Posterior vena cava (tissue), 2 donors: ENCODE measurements at places on chromosomes 6 and 20. TPM values are rescaled to one million over a fixed set of nuclear protein-coding genes. Genes with fewer than 3 reads are reported as not detected.

DNA sequence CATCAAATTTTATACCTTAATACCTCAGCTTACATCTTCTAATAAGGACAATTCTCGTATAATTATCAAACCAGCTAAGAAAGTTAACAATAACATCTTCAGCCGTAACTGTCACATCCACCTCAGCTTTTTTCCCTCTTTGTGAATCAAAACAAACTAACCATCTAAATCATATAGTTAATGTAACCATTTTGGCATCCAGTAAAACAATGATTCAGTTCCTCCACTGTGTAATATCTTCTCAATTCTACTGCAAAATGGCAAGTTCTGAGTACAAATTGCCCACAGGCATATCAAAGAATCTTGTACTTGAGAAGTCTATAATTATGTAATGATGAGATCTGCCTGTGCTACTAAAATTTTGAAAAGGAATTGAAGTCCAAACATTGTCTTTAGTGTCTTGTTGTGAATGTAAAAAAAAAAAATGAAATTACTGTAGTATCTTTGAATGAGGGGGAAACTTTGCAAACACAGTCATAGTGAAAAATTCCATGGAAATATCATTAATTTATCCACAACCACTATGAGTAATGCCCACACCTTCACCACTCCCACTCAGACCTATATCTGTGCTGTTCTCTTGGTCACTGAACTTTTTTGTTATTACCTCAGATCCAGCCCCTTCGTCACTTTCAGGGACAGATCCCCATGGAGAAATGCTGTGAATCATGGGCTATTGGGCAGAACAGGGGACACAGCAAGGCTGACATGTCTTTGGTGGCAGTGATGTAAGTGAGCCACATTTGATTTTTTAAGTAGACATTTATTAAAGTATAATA lies 178.6 kb upstream of the RAB32 start:
- DNase-seq = no peak

DNA sequence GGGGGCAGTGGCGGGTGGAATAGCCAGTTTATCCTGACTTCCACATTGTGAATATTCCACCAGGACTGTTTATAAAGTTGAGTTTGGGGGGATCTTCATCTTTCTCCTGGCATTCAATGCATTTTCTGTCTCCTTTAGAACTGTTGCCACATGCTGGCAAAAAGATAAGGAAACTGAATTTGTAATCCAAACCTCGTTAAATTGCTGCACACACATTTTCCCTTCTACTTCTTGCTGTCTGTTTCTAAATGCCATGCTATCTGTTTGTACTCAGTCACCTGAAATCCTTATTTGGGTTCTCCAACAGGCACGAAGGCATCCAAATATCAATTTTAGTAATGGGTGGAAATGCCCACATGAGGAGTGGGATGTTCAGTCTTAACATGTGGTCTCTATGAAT lies 180.2 kb upstream of the CCN2 start:
- no peak for DNase-seq

- no peak for DNase-seq
These were observed 175.4 kb downstream of the IBTK start for GRCh38 chr6:82072121-82072521.

DNA sequence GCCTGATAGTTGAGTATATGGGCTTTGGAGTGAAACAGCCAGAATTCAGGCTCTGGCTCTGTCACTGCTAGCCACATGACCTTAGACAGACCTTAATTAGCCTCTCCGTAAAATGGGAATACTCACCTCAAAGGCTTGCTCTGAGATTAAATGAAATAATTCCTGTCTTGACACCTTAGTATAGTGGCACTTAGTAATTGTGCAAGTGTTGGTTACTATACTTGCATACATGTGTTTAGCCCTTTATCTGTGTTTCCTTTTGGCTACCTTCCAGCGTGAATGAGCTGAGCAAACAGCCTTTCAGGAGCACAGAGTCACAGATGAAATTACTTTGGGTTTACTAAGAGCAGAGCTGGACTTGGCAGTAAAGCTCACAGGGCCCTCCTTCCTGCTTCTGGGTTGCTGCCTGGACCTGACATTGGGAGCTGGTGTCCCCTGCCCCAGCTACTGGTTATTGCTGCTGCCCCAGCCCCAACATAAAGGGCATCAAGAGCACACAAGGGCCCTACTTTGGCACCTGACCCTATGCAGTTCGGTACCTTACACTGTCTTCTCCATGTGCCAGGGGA lies 32.8 kb downstream of the CD164 start:
- no peak for DNase-seq

- DNase-seq = no peak
These were observed 182.7 kb upstream of the SALL4 start for GRCh38 chr20:51985013-51985415.

DNA sequence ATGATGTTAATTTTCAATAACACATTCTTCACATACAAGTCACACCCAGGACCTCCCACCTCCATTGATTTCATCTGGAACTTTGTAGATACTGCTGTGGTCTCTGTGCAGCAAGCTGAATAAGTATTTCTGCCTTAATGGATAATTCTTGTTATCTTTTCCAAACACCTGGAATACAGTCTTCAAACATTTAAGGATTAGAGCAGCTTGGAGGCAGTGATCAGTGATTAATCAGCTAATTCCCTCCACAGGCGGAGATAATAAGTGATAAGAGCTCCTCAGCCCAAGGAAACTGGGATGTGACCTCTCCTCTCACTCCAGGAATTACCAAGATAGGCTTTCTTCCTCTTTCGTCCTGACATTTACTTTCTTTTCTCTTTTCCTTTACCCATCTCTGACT lies 110.7 kb downstream of the FIG4 start:
- no peak for DNase-seq

SLC25A27 gene
- 14.9 TPM for total RNA-seq

B3GAT2 gene
- not detected for total RNA-seq

SAMD5 gene
- 1.9 TPM for total RNA-seq

OCSTAMP gene
- total RNA-seq = not detected

SKIC2 gene
- total RNA-seq = 41.6 TPM

CTCFL gene
- not detected for total RNA-seq
